Endothelial cell of umbilical vein (primary cell): ENCODE measurements at places on chromosomes 1 and 21.

- H3K4me1 ChIP-seq: no peaks in the 10 kb centered on the region
- no peaks in the 10 kb centered on the region for H3K36me3 ChIP-seq
- no peak overlapping the region for H3K27ac ChIP-seq
- H3K27me3 ChIP-seq: no peaks in the 10 kb centered on the region
- H3K4me3 ChIP-seq: no peak overlapping the region
Measured at GRCh38 chr1:215957663-215958062, 390.6 kb downstream of the KCTD3 start.

DNA sequence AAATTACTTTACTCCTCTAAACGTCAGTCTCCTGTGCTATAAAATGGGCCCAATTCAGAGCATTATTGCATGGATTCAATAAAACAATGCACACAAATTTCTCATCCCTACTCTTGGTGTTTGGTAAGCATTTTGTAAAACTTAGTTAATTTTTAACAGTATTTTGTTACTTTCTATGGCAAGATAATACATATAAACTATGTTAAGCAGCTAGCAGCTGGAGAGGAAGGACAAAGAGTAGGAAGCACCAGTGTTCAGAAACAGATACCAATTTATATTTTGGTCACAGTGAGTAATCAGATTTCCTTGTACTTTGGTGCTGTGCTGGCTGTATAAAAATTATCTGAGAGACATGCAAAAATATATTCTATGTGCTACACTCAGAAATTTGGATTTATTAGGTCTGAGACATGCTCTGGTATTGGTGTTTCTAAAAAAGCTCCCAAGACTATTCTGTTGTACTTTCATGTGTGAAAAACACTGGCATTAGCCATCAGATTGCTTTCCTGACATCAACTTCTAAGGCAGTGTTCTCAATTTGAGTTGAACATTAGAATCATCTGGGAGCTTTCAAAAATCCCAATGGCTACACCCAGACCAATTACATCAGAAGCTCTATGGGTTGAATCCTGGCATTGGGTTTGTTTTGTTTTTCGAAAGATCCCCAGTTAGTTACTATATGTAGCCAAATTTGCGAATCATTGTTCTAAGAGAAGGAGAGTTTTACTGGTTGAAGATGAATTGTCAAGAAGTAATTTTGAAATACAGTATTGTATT is 100.3 kb upstream of the C1orf87 start:
- H3K27me3 ChIP-seq: no peaks in the 10 kb centered on the region
- no peaks in the 10 kb centered on the region for H3K36me3 ChIP-seq
- H3K4me1 ChIP-seq: no peaks in the 10 kb centered on the region
- DNase-seq: no peak
- H3K4me3 ChIP-seq: no peak overlapping the region
- no peak overlapping the region for H3K27ac ChIP-seq

DNA sequence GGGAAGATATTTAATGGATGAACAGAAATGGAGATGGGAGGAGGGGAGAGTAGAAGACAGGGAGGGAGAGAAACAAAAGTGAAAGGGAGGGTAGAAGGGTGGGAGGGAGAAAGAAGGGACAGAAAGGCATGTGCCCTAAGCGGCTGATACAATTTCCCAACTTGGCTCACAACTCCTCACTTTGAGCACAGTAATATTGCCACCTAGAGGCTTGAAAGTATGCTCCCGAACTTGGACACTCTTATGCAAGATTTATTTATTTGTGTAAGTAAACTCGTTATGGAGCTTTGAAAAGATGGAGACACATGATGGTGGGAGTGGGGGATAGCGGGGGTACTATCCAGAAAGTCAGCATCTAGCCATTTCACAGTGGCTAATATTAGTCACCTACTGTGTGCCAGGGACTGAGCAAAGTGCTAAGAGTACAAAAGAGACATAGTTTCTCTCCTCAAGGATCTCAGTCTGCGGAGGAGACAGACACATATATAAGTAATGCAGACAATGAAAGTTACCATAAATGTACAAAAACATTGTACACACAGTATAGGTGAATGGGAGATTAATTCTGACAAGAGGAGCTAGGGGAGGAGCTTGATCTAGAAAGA is 189.7 kb downstream of the SEC16B start:
- peaks cover 4% of the 10 kb centered on the region for H3K4me1 ChIP-seq
- no peak overlapping the region for H3K27ac ChIP-seq
- DNase-seq: peak; percentile 45
- no peak overlapping the region for H3K4me3 ChIP-seq
- H3K27me3 ChIP-seq: no peaks in the 10 kb centered on the region

DNA sequence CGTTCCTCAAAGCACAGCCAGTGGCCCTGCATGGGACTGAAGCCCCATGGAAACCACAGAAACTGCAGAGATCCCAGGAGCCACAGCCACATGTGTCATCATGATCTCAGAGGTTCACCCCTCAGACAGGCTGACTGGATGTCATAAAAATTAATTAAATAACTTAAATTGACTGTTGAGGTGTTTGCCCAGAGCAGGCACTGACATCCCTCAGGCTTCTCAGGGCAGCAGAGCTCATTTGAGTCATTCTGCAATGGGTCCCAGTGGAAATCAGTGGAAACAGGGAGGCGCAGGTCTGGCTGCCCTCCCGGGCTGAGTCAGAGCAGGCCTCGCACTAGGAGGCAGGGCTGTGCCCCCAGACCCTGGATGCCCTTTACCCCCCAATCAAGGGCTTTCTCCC is 135.1 kb downstream of the CDC7 start:
- peaks cover 15% of the 10 kb centered on the region for H3K4me1 ChIP-seq
- no peak overlapping the region for H3K4me3 ChIP-seq
- H3K27ac ChIP-seq: no peak overlapping the region
- no peaks in the 10 kb centered on the region for H3K36me3 ChIP-seq
- no peak for DNase-seq

- H3K4me3 ChIP-seq: no peak overlapping the region
- H3K27me3 ChIP-seq: no peaks in the 10 kb centered on the region
- DNase-seq: peak; percentile 71
- H3K27ac ChIP-seq: no peak overlapping the region
- no peaks in the 10 kb centered on the region for H3K36me3 ChIP-seq
Measured at GRCh38 chr1:246689409-246690008, 34.7 kb upstream of the SCCPDH start.
